ENCODE measurements at places on chromosomes 3 and 15. TPM values are rescaled to one million over a fixed set of nuclear protein-coding genes. Genes with fewer than 3 reads are reported as not detected.

The CELSR3 gene
- 1.7 TPM for total RNA-seq

DNA sequence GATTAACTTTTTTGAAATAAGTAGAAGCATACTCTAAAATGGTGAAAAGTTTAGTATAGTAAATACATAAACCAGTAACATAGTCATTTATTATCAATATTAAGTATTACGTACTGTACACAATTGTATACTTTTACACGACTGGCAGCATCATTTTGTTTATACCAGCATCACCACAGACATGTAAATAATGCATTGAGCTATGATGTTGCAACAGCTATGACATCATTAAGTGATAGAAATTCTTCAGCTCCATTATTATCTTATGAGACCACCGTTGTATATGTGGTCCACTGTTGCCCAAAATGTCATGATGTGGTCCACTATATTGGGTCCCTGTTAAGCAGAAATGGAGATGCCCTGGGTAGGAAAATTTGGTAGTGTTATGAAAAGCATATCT is 51.3 kb downstream of the DRD3 start:
- H3K36me3 ChIP-seq, result no peaks in the 10 kb centered on the region
- DNase-seq, result no peak
- H3K4me1 ChIP-seq, result peaks cover 8% of the 10 kb centered on the region
- H3K27me3 ChIP-seq, result no peaks in the 10 kb centered on the region
- H3K4me3 ChIP-seq, result no peak overlapping the region

The BCL2A1 gene
- 31.9 TPM for total RNA-seq

DNA sequence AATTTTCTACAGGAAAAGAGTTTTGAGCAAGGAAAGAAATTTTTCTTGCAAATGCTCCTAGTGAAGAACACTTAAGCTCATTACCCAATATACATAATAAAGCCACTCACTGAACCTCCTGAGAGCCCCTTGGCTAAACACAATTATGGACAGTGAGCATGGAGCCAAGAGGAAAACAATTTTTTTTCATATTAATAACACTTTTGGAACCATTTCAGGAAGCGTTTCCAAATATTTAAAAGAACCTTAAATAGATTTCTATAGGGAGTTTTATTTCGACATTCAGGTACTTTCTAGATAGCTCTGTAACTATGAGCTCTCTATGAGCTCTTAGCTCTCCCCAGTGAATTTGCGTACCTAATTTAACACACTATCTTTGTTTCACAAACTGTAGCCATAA is 581.1 kb downstream of the ZNF385D start:
- H3K4me3 ChIP-seq, result no peak overlapping the region
- no peaks in the 10 kb centered on the region for H3K27me3 ChIP-seq
- H3K36me3 ChIP-seq, result no peaks in the 10 kb centered on the region
- no peak for DNase-seq
- no peaks in the 10 kb centered on the region for H3K4me1 ChIP-seq

The GOLGA8G gene
- not detected for total RNA-seq

- H3K4me1 ChIP-seq, result no peaks in the 10 kb centered on the region
- H3K36me3 ChIP-seq, result no peaks in the 10 kb centered on the region
Observed at GRCh38 chr15:32857732-32858131, 139.9 kb downstream of the GREM1 start.

The IGSF11 gene
- total RNA-seq, result not detected
